ENCODE measurements at places on chromosomes 5 and 9. TPM values are rescaled to one million over a fixed set of nuclear protein-coding genes. Genes with fewer than 3 reads are reported as not detected.

NKD2 gene
- 20.4 TPM for total RNA-seq

DNA sequence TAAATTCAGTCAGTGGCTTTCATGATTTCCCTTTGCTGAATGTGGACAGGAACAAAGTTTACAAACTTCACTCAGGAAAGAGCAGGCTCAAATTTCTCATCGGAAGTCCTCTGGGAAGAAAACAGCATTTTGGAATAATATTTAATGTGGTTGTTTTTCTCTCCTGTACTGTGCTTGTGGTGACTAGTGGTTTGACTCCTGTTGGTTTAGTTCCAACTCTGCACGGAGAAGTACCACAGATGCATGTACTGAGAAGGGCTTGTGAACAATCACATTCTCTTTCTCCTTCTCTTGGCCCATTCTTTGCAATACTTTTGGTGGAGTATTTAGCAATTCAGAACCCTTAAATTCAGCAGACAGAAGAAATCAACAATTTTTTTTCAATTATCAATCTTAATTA lies 13.3 kb downstream of the MPDZ start:
- DNase-seq, result no peak

DNA sequence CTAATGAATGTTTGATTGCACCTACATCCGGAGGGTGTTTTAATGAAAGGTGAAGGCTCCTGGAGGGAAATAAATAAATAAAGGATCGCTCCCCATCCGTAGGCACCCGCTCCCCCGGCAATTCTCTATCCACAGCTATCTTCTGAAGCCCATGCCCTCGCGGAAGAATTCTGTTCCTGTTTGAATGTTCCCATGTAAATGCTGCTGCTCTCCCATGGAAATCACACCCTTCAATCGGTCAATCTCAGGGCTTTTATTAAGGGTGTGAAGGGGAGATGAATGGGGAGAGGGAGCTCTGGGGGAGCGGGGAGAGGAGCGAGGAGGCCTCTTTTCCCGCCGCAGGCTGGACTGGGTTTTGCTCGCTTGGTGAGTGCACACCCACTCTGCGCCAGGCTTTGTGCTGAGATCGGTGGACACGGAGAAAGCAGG lies 21.1 kb upstream of the ARAP3 start:
- DNase-seq, result no peak

DNA sequence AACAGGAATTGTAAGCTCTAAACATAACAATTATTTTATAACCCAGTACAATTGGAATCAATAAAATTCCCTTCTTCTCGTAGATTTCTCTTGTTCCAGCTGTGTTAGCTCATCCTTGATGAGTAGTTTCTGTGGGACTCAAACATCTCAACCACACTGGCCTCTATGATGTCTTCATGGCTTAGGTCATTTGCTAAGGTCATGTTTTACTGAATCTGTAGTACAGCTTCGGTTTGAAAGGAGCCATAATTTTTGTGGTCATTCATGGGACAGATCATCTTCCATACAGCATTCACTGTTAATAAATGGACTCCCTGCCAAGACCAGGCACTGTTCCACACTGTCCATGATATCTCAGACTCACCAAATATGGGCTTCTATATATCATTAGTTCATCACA lies 369.0 kb upstream of the RFX3 start:
- DNase-seq, result no peak

GRCh38 chr9:1775230-1775629 lies 239.9 kb upstream of the SMARCA2 start:
- DNase-seq, result no peak

GRCh38 chr5:59300930-59301329 lies 592.6 kb downstream of the PDE4D start:
- no peak for DNase-seq

DNA sequence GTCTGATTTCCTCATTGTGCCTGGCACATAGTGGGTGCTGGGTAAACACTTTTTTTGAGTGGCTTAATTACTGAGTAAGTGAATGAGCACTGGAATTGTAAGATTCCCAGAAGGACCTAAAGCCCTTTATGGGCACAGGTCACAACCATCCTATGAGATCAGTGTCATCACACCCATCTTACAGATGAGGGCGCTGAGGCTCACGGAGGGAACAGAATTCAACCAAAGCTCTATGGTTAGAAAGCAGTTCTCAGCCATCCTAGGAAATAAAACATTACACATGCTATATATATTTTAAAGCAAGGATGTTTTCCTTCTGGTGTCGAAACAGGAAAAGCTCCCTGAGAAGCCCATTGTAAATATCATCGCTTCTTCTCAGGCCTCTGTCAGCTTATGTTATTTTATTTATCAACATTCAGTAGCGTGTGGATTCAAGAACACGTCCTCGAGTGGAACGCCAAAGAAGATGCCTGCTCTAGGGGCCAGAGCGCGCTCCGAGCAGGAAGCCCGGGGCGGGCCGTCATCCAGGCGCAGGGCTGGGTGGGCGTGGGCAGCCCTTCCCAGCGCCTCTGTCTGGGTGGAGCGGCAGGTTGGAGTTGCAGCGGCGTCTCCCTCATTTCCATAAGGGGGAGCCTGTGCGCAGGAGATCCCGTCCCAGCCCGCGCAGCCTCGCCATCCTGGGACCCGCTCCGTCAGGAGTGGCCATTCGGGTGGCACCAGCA lies 155.8 kb upstream of the SMIM23 start:
- peak; percentile 41 for DNase-seq

DNA sequence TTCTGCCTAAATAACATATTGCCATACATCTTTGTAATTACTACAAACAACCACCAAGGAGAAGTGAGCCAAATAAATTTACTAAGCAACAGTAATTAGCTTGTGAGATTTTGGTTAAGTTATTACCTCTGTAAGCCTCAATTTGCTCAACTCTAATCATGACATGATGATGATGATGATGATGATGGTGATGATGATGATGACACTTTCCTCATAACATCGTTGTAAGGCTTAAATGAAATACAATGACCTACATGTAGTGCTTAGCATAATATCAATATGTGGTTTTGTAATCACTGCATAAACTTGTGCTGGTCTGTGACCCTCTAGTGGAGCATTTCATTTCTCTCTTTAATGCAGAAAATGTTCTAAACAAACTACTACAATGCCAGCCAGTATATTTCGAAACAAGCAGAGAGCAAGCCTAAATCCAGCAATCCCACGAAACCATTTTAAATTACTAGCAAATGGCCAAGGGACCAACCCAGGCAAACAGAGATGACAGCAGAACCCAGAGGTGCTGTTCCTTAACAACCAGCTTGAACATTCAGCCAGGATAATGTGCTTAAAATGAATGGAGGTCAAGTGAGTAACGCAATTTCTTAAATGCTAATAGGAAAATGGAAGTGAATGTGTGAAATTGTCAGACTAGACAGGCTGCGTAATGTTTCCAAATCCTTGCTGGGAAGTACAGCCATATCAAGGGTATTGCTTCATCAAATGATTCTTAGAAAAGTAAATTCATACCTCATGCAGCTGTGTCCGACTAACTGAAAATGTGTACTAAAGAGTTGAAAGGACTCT lies 281.9 kb upstream of the PUM3 start:
- no peak for DNase-seq

DNA sequence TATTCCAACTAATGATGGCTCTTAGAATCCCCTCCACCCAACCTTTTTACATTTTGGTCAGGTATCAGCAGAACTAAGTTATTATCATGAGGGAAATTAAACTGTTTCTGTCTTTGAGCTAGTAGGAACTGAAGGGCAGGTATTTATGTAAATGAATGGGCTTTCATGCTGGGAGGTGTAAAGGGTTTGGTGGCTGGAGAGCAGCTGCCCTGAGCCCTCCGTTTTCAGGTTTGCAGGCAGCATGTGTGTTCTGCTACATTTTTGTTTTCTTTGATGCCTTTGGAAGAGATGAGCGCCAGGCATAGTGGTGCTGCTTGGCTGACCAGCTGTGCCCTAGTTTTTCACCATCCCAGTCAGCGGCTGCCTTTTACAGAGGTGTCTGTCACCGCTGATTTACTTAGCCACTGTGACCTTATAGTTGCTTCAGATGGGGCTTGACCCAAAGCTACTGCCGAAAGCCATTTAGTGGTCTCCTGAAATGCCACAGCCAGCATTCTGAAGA lies 231.9 kb downstream of the MAST4 start:
- DNase-seq, result no peak

DNA sequence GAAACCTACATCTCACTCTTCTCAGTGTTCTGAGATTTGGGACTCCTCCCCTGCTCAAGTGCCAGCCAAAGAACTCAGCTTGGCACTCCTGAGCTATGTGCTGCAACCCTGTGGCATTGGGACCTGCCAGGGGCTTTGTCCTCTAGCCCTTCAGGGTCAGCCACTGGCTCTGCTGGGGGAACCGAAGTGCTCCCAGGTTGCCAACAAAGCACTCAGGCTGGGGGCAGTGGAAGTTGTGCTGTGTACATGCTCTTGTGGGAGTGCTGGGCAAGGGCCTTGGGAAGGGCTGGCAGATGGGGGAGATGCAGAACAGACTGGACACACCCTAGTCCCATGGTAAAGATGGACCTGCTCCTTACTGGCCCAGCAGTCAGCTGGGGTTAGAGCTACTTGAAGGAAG lies 498.6 kb downstream of the CAAP1 start:
- DNase-seq, result no peak

DNA sequence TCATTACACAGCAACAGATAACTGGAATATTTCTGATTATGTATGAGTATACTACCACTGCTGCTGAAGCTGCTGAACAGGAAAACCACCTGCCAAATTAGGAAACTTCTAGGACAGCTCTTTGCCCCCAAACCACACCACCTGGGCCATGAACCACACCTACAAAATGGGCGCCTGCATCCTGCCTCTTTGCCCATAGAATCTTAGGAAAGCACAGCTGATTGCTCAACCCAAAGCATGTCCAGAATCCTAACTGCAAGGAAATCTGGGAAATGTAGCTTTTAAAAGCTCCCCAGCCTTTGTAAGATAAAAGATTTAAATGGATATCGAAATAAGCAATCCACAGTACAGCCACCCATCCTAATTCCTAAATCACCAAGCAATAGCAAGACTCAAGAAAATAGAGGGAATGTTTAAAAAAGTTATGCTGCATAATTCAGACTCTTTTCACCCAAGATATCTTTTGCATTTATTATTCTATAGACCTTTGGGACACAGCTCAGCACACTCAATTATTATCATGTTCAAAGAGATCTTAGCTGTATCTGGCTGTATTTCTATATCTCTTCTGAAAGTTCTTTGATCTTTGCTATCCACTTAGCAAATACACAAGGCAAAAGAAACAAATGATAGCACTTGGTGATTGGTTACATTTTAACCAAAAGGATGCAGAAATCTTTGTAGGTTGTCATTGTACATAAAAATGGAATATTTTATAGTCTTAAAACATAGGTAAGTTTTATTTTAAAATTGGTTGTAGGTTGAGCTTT lies 6.8 kb upstream of the C9orf152 start:
- no peak for DNase-seq

- DNase-seq, result no peak
Measured at GRCh38 chr5:98292496-98292895, 481.0 kb upstream of the RGMB start.

- no peak for DNase-seq
Measured at GRCh38 chr5:157951673-157952373, 92.9 kb upstream of the CLINT1 start.

SOHLH1 gene
- not detected for total RNA-seq

DNA sequence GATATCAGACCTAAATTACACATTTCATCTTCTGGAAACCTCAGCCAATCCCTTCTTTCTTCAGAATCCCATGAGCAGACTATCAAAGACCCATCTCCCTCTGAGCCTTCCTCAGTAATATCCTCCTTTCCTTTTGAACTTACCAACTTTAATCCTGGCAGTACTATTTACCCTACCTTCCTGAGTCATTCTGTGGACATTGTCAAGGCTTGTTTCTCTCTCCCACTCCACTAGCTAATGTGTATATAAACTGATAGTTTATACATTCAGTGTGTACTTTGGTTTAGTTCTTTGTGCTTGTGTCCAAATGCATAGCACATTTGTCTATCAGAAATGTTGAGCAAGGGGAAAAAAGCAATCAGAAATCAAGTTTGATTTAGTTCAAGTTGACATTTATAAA lies 568.3 kb downstream of the CSNK1G3 start:
- DNase-seq, result no peak

MOB3B gene
- total RNA-seq, result 1.2 TPM

GRCh38 chr5:69493396-69494133 lies 975 bp downstream of the OCLN start:
- no peak for DNase-seq

DNA sequence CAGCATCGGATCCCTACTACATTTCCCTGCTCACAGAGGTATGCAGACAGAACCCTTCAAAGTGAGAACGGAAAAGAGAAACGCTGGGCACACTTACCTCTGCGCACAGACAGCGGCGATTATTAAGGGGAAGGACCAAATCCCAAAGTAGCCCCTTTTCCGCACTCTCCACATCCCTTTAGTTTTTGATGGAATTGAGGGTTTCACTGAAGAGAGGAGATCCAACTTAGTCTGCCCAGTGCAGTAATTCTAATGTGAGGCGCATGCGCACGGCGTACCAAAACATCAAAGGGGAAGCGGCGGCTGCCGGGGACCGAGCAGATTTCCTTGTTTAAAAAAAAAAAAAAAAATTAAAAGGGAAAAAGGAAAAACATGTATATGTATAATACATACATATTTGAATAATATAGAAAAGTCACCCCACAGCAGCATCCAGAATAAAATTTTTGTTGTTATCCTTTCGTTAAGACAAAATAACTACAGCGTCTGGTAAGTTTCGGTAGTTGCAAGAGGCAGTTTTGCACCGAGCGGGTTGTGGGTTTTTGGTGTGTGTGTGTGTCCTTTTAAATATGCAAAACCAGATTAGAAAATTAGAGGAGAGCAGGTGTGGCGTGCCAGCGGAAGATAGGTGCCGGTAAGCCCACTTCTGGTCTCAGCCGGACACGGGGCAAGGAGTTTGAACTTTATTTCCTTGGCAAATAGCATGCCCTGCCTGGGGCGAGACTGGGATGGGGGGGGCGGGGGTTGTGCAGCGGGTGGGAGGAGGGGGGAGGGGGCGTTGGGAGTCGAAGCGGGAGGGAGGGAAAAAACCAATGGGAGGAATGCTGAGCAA lies at the start of gene GABRB2:
Gene GABRB2 (minus strand): TSS at position 256 of the 832 bp plus-strand sequence. CDS start 82 bp downstream, at position 174.
- DNase-seq, result no peak

DNAH5 gene
- total RNA-seq, result 0.37 TPM

MACROH2A1 gene
- 218 TPM for total RNA-seq

- DNase-seq, result no peak
Measured at GRCh38 chr5:146051678-146052077, 53.7 kb downstream of the PLAC8L1 start.

DNA sequence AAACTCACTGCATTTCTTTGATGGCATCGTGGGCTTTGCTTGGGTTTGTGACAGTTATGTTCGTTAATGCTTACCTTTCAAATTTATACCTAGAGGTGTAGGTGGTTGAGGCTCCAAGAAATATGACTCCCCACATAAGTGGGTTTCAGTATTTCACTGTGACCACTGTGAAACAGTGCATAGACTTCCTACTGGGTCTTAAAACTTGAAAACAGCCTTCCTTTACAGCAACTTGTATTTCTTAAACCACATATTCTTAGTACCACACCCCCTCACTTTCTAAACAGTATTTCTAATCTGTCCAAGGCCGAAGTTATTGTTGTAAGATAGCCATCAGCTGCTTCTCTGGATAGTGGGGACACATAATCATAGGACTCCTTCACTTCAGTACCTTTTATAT lies 48.3 kb downstream of the TMEFF1 start:
- DNase-seq, result no peak

FBP2 gene
- not detected for total RNA-seq
